ENCODE measurements at places on chromosomes 6 and 20. TPM values are rescaled to one million over a fixed set of nuclear protein-coding genes. Genes with fewer than 3 reads are reported as not detected.

Gene MRAP2
- not detected for total RNA-seq

Gene RAD21L1
- total RNA-seq, result 0.21 TPM

DNA sequence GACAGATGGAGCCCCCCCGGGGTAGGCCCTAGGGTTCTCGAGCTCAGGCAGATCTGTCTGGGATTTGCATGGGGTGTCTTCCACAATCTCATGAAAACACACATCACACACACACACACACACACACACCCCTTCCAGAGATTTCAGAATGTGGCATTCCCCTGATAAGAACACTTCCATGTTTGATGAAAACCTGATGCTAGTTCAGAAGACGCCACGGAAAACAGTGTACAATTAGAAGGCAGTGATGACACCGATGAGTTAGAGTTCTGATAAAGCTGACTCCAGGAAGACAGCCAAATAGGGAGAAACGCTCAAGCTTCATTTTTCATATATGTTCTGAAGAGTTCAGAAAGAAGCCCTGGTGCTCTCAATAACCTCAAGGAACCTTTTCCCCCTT is 438.7 kb upstream of the JARID2 start:
- no peak for DNase-seq

GRCh38 chr6:22512686-22513427 is 56.5 kb upstream of the HDGFL1 start:
- DNase-seq, result no peak

GRCh38 chr20:1761116-1761515 is 103.5 kb upstream of the SIRPG start:
- DNase-seq, result no peak

DNA sequence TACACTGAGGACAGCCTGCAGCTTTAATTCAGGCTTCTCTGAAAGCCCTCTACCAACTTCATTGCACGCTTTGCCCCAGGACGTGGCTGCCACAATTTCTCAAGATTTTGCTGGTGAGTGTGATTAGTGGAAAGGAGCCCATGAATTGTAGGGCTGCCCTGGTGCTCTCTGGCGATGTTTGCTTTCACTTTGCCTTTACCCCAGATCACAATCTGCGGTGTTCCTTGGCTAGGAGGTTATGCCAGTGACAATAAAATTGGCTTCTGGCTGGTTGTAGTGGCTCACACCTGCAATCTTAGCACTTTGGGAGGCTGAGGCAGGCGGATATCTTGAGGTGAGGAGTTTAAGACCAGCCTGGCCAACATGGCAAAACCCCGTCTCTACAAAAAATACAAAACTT is 139.3 kb downstream of the FOXC1 start:
- DNase-seq, result no peak

GRCh38 chr6:34020807-34021553 is 124.9 kb downstream of the GRM4 start:
- DNase-seq, result no peak

DNA sequence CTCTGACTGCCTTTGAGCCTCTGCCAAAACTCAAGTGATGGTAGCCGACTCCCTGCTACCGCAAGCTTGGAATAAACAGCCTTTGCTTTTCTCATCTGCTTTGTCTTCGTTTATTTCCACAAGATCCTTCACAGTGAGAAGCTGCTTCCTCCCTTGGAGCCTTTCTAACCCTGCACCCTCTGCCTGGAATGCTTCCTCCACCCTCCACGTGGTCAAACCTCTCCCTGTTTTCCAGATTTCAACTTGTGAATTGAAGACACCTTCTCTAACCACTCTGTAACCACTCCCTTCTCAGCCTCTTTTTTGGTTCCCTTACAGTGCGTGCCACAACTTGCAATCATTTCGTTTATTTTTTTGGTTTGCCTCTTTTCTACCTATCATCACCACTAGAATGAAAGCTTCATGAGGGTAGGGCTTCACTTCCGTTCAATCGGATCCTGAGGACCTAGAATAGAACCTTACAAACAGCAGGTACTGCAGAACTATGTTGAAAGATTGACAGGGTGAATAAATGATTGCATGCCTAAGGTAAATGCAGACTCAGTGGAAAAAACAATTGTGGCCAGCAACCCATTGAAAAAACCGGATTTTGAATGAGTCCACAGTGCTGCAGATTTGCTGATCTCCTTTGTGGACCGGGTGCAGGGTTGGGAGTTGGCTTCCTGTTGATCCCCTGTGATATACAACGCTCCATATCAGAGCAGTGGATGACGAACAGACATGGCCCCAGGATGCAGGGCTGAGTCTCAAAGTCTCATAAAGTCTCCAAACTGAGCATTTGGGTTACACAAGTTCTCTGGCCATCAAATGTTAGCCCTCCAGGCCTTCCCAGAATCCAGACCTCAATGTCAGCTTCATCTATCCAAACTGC is 51.0 kb upstream of the HIVEP1 start:
- no peak for DNase-seq

DNA sequence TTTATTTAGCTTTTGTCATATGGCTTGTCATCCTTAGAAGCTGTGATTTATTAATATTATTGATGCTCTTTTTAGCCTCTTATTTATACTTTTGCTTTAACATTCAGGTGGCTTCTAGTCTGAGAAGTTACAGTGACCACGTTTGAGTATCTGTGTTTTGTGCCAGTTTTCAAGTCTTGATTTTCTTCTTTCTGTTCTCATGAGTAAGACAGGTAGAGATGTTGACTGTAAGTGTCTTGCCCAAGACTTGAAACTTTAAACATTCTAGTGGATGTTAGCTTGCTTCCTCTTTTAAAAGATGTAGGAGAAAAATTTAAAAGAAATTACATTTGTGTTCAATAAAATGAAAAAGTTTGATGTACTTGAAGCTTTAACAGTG is 122.6 kb downstream of the LRRC1 start:
- DNase-seq, result no peak

GRCh38 chr6:149608381-149608982 is 40.0 kb downstream of the KATNA1 start:
- DNase-seq, result no peak

DNA sequence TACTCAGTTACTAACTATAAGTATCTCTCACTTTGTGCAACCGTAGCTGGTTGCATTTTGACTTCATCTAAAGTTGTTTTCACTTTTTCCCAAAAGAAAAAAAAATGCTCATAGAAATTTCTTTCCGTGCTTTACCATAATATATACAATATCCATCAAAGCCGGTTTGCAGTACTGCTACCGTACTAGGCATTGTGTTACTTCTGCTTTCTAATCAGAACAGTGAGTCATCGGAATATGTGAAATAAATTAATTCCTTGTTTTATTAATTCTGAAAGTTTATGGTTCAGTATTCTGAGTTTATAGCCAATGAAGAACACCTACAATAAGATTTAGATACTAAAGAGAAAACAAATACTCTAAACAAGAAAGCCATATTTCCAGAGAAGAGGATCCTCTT is 72.5 kb downstream of the TNFRSF21 start:
- DNase-seq, result no peak

GRCh38 chr6:170132011-170132521 is 158.8 kb downstream of the DLL1 start:
- no peak for DNase-seq

Measured in activated T-cell treated with anti-CD3 and anti-CD28 coated beads, Interleukin-2, amount 50 U/mL, for 72 hours (primary cell).